CD4-positive, alpha-beta T cell treated with Interleukin-17A for 4 hours (primary cell): ENCODE measurements at places on chromosomes 5 and 9.
A peak's percentile ranks its signal among the peaks of the same experiment; 100 is the strongest.

DNA sequence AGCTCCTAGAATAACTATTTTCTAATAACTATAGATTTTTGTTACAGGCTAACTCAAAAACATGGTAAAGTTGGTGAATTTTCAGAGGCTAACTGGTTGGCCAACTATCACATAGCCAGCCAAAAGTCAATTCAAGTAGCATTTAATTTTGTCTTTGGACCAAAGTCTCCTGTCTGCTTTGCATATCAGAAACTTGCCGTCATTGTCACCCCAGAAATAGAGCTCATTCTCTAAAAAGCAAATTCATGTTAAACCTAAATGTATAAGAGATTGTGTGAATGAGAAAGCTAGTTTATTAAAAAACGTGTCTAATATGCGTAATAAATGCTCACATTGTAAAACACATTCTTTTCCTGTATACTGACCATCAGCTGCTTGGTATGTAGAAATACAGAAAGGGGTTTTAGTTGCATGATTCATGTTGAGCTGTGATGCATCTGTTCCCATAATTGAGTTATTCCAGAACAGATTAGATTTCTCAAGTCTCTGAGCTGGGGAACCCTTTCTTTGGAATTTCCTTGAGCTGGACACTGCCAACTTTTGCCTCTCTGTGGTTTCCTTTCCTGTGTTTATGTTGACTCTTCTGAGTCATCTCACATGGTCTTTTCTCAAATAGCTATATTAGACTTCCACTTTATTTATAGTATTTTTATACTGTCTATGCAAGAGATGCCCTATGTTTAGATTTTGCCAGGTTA is 7.3 kb downstream of the SRFBP1 start:
- DNase-seq, result no peak

- DNase-seq, result no peak
These were observed 11.2 kb downstream of the DNAJB5 start for GRCh38 chr9:35000535-35001284.

DNA sequence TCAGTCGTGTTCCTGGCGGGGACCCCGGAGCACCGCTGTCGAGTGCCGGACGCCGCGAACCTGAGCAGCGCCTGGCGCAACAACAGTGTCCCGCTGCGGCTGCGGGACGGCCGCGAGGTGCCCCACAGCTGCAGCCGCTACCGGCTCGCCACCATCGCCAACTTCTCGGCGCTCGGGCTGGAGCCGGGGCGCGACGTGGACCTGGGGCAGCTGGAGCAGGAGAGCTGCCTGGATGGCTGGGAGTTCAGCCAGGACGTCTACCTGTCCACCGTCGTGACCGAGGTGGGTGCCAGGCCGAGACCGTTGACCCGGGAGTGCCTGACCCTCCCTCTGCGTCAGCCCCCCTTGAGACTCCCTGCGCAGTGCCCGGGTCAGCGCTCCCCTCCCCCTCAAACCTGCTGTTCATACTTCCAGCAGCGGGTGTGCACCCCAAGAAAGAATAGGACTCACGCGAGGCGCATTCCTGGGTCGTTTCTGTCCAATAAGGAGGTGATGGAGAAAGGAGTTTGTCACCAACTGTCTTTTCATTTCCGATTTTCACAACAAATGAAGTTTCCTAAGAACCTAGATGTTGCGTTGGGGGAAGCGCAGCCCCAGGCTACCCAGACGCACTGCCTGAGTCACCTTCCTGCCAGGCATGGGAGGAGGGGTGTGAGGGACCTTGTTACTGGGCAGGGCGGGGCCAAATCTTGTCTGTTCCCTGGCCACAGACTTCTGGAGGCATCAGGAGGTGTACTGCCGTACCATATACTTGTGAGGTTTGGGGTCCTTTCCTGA is 722 bp downstream of the SLC22A4 start:
- peak; percentile 83 for DNase-seq

GRCh38 chr9:93594041-93594756 is 17.8 kb downstream of the PHF2 start:
- DNase-seq, result no peak

DNA sequence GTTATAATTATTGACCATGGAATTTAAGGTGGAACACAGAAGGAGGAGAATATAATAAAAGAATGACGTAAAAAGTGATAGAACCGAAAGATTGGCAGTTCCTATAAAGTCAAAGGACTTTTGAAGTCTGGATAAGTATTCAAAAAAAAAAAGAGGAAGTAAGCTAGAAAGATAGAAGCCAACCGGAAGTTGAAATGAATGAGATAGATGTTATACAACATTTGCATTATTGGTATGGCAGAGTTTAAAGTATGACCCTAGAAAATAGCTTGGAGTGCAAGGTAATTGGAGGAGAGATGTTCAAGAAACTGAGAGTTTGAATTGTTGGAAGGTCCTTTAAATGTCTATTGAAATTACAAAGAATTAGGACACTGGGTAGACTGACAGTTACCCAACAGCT is 293.6 kb downstream of the FER start:
- DNase-seq, result no peak

GRCh38 chr5:93886098-93886806 is 144.9 kb upstream of the POU5F2 start:
- no peak for DNase-seq

GRCh38 chr5:121962958-121963357 is 1.2 kb downstream of the SRFBP1 start:
- DNase-seq, result no peak

DNA sequence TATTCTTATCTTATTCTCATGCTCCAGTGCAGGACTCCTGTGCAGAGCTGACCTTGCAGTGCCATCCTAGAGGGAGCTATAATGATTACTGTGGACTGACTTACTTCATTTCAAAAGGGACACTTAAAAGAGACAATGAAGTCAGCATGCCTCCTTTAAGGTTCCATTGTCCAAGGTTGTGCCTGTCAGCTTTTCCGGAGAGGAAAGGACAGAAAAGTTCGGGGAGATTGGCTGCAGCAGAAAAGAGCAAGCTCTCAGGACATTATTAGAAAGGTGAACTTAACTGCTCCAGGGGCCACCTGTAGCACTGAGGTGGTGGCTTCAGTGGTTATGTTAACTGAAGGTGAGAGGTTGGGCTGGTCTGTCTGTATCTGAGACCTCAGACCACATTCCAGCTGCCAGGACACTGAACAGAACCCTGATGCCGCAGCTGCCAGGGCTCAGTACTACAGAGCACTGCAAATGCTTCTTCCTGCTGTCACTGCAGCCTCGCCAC is 112.9 kb downstream of the ST8SIA4 start:
- no peak for DNase-seq

DNA sequence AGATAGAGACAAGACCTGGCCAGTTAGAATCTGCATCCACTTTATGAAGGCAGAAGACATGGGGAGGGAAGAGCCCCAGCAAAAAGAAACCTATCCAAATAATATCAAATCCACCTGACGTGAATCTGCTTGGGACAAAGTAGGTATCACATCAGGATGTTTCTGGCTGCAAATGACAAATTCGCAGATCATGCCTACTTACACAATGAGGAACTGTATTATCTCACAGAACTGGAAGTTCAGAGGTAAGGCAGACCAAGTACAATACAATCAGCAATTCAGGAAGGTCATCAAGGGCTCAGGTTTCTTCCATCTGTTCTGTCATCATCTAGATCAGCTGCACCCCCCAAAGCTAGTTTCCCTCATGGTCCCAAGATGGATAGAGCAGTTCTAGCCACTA is 13.2 kb upstream of the NR4A3 start:
- no peak for DNase-seq

GRCh38 chr5:56525113-56525512 is 290.2 kb upstream of the MAP3K1 start:
- peak; percentile 31 for DNase-seq

DNA sequence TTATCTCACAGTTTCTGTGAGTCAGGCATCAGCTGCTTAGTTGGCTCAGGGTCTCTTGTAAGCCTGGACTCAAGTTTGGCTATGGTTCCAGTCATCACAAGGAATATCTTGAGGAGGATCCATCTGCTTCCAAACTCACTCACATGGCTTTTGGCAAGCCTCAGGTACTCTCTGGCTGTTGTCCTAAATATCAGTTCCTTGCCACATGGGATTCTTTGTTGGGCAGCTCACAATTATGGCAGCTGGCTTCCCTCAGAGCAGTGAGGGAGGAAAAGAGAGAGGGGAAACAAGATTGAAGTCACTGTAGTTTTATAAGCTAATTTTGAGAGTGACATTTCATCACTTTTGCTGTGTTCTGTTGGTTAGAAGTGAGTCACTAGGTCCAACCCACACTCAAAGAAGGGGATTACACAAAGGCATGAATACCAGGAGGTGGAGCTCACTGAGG is 144.5 kb downstream of the GCNT1 start:
- no peak for DNase-seq

DNA sequence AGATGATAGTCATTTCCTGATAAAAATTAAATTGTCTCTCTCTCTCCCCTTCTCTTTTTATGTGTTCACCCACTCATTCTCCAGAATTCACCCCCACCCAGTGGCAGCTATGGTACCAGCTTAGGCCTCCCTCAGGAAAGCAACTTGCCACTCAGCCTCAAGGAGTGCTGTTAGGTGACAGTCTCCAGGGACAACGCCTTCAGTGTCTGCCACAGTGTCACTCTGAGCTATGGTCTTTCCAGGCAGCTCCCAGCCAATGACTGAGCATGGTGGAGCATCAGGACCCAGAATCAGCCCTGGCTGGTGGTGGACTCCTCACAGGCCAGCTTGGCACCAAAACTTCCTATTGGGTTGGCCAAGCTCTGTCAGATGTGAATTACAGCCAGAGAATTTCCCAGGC is 140.9 kb upstream of the PIK3R1 start:
- no peak for DNase-seq

GRCh38 chr5:150561192-150561512 is 53.2 kb downstream of the NDST1 start:
- DNase-seq, result no peak

DNA sequence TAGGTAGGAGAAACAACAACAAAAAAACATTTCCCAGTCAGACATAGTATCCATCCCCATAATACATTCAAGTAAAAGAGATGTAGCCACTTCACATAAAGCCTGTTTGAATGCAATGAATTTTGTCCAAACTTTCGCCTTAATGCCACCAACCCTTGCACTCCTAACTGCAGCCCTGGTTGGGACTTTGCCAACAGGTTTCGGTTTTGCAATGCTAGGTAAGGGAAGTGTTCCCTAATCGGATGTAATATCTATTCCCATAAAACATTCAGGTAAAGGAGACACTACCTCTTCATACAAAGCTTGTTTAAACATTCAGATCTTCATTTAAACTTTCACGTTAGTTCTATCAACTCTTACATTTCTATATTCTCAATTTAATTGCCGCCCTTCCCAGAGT is 336.1 kb downstream of the DRD1 start:
- DNase-seq, result no peak

DNA sequence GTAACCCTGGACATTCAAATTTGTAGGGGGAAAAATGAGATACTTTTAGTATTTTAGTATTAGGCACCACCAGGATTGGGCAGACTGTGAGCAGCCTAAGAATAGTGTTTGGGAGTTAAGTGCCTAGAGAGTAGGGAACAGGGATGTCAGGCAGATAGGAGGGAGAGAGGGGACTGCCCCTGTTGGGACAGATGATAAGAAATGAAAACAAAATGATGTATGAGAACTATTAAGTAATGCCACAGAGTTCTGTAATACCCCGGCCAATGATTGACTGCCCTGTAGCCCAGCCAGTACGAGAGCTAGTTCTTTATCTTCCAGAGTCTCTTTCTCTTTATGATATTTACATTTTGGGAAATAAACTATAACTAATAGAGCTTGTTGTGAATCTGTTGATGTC is 24.4 kb downstream of the ARHGAP26 start:
- no peak for DNase-seq

- peak; percentile 69 for DNase-seq
These were observed 22.2 kb downstream of the AHRR start for GRCh38 chr5:343461-344401.

GRCh38 chr5:131589510-131590348 is 45.3 kb downstream of the RAPGEF6 start:
- peak; percentile 23 for DNase-seq

DNA sequence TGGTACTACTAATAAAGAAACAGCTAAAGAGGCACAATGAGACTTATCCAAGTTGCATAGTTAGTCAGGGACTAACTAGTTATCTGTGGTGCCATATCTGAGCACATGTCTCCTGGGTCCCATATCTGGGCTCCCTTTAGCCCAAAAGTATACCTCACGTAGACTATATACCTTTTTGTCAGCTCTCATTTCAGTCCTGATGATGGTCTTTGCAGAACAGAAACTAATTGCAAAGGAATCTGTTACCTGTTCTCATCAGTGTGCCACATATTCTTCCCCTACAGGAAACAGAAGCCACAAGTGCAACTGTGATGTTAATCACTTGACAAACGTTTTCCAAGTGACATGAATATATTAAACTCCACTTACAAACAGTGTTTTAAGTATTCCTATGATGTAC is 395.2 kb downstream of the KIAA0825 start:
- no peak for DNase-seq

- DNase-seq, result no peak
These were observed 391.9 kb downstream of the ARRDC3 start for GRCh38 chr5:90991201-90991600.

DNA sequence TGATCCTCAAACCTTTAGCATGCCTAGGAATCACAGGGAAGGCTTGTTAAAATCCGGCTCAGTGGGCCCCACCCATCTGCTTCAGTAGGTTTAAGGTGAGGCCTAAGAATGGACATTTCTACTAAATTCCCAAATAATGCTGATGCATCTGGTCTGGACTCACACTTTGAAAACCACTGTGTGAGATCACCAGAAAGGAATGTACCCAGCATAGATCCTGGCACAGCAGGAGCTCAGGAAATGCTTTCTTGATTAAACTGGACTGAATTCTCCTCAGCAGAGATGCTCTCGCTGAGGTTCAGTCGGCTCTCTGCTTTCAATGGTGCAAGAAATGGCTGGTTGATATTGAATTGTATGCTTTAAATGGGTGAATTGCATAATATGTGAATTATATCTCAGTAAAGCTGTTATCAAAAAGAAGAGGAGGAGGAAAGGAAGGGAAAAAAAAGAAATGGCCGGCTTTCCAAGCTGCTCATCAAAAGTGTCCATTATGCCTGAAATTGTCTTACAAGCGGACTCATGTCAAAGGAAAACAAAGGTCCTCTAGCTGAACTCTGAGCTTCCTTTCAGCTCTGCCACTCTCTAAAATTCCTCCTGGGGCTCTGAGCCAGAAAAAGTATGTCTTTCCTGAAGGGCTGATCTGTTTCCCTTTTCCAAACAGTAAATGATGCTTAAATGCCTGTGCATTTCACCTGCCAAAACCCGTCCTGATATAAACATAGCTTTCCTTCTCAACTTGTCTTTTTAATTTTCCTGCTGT is 77.6 kb upstream of the SAP30L start:
- no peak for DNase-seq
